Foreskin fibroblast (primary cell): ENCODE measurements at places on chromosomes 1 and 21.

- peak; percentile 44 for DNase-seq
Measured at GRCh38 chr1:45979074-45979777, 153.2 kb downstream of the PIK3R3 start.

DNA sequence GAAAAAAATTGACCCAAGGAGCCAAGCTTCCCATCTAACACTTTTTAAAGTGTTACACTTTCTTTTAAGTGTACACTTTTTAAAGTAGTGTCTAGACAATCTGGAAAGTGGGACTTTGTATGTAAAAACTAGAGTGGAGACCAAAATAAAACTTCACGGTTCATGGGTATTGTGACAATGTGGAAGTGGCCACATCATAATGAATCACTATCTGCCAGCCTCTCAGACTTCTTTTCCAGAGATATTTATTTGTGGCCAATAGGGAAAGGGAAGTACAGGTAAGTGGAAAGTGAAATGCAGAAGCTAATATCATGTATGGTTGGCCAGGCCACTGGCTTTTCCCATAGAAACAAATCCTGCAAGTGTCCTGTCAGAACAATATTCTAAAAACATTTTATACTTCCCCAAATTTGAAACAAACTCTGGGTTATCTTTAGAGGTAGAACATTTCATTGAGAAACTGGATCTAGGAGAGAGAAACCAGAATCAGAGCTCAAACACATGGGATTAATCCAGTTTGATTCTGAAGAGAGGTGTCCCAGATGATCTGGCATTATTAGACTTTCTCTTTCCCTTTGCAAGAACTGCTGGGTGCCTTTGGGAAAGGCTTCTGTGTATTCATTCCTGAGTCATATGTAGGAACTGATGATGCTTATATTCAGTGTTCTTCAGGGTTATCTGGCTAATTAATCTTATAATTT, 2.0 kb downstream of the TNFSF18 start:
- peak; percentile 71 for DNase-seq

GRCh38 chr1:173560285-173560880, 42.5 kb downstream of the SLC9C2 start:
- no peak for DNase-seq

DNA sequence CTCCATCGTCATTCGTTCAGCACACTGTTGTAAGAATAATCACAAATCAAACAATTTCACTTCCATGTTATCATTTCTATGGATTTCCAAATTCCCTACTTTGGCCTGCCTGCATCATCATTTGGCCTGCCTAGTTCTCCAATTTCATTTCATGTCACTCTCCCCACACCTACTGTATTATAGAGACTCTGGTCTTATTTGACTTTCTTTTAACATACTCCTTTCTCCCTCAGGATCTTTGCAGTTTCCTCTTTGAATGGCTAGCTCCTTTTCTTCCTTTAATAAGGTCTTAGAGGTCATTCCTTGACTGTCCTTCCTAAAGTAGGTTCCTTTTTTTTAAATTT, 36.3 kb upstream of the PODN start:
- no peak for DNase-seq

GRCh38 chr1:210250998-210251679, 18.5 kb downstream of the SERTAD4 start:
- DNase-seq: peak; percentile 75

- DNase-seq: no peak
Measured at GRCh38 chr1:39270368-39270767, 65.9 kb downstream of the MACF1 start.

- DNase-seq: no peak
Measured at GRCh38 chr1:96025062-96025461, 696.5 kb upstream of the PTBP2 start.

DNA sequence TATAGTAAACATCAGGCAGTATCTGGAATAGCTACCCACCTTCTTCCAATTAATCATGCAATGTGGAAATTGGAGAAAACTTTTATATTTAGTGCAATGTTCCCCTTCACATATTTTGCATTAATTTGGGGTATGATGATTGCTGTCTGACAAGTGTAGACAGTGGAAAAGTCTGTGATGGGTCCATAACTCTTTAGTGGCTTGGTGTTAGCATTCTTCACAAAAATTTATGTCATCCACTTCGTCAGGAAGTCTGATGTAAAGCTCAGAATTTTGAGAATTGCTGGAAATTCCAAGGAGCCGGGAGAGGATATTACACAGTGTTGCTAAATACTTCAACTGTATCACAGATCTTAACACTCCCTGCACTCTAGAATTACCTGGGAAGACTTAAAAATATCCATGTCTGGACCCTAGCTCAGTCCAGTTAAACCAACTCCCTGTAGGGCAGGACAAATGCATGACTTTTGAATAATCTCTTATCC, 549.7 kb upstream of the PLXNA2 start:
- no peak for DNase-seq

DNA sequence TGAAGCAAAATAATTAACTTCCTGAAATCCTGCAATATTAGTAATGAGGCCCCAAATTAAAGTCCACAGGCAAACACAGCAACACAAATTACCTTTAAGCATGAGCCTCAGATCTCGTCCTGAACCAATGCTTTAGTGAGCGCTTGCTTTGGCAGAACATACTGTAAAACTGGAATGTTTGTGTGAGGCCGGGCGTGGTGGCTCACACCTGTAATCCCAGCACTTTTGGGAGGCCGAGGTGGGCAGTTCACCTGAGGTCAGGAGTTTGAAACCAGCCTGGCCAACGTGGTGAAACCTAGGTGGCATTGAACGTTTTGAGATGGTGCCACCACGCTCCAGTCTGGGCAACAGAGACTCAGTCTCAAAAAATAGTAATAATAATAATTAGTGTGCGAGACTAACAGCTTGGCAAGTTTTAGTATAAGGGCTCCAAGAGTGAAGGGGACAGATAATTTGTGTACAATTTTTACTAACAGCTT, 17.8 kb downstream of the SFPQ start:
- DNase-seq: no peak

DNA sequence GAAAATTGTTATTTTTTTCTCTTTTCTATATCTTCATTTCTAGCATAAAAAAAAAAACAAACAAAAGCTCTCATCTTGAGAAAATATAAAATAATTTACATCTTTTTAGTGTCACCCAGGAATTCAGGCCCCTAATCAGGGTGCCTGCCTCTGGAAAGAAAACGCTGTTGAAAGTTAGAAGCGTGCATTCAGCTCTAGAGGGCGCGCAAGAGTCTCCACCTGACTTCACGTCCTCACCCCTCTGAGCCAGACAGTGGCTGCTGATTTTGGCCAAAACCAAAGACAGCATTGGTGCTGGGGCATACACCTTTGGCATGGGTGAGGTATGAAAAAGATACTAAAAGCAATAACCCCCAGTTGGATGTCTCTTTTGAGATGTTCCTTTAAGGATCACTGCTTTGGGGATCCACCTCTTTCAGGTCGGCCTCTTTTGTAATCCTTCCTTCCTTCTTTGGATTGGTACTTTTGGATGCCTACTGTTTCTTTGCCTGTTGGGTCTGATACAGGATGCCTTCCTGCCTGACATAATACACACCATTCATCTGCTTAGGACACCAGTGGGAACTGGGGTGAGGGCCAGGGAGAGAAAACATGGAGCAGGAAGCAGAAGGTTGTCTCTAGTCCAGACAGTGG, 77.6 kb upstream of the CHRM3 start:
- no peak for DNase-seq

DNA sequence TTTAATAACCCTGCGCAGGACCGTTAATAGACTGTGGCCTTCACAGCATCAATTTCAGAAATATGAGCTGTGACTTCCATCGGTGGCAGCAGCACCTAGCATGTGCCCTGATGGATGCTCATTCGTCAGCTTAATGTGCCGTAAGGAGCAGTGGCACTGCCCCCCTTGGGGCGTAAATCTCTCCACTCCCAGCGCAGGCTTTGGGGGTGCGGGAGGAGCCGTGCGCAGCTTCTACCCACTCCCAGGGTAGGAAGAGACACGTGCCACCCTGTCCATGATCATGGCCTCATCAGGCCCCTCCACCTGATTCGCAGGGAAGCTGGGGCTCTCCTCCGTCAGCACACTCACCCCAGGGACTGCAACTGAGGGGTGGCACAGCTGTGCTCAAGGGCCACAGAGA, 149.5 kb downstream of the NPHP4 start:
- DNase-seq: no peak

DNA sequence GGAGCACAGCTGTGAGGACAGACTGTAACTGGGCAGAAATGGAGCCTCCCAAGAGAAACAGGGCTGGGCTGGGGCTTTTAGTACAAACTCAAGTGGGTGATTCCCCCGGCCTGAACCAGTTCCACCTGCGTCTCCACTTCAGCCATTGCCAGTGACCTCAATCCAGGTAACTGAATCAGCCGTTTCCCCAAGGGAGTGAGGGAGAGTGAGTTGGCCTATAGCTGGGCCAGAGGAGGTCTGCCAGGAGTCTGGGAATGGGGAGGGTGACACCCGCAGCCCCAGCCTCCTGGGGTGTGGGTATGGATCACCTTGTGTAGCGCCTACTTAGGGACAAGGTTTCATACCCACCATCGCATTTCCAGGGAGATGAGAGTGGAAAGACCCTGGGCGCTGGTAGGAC, 8.5 kb downstream of the SLC26A9 start:
- no peak for DNase-seq

GRCh38 chr21:44521301-44521927, 18.6 kb downstream of the KRTAP10-1 start:
- no peak for DNase-seq

DNA sequence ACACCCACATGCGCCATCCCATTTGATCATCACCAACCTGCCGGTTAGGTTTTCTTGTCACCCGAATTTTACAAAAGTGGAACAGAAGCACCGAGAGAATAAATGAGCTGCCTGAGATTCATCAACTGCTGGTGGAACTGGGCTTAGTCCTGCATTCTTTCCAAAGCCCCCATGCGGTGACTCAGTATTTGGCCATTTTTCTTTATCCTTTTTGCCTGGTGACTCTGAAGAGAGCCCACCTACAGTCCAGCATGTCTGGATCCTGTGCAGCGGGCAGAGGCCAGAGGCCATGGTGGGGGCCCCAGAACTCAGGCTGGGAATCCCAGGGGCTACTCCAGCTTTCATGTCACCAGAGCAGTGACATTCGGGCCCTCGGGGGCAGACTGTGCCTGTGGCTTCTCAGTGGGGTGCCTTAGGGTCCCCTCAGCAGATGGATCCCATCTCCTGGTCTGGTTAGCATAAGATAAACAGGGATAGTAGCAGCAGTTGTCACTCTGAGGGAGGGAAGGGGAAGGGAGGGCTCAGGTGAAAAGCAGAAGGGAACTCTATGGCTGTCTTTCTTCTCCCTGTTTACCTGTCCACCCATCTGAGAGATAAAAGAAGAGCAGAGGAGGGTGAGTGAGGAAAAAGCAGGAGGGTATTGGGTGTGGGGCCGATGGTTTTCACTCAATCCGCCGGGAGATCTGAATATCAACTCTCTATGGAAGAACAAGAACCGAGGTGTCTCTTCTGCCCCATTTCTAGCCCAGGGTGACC, 63.2 kb downstream of the KIF26B start:
- no peak for DNase-seq

DNA sequence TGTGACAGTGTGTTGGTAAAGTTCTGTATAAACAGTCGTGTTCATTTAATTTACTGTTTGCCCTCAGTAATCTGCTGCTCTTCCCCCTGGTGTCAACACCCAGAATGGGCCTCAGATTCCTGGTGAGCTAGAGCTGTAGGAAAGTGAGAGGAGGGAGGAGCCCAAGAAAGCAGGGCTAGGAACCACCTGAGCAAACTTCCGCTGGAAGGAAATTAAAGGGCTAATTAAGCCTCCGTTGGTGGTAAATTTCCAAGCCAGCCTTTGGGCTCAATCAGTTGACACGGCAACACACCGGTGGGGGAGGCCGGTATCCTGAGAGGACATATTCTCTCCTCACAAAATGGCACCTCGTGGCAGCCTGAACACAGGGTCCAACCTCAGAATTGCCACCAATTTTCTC, 32.9 kb downstream of the RAB3B start:
- no peak for DNase-seq

- no peak for DNase-seq
Measured at GRCh38 chr1:27258598-27258997, 24.2 kb downstream of the WDTC1 start.

DNA sequence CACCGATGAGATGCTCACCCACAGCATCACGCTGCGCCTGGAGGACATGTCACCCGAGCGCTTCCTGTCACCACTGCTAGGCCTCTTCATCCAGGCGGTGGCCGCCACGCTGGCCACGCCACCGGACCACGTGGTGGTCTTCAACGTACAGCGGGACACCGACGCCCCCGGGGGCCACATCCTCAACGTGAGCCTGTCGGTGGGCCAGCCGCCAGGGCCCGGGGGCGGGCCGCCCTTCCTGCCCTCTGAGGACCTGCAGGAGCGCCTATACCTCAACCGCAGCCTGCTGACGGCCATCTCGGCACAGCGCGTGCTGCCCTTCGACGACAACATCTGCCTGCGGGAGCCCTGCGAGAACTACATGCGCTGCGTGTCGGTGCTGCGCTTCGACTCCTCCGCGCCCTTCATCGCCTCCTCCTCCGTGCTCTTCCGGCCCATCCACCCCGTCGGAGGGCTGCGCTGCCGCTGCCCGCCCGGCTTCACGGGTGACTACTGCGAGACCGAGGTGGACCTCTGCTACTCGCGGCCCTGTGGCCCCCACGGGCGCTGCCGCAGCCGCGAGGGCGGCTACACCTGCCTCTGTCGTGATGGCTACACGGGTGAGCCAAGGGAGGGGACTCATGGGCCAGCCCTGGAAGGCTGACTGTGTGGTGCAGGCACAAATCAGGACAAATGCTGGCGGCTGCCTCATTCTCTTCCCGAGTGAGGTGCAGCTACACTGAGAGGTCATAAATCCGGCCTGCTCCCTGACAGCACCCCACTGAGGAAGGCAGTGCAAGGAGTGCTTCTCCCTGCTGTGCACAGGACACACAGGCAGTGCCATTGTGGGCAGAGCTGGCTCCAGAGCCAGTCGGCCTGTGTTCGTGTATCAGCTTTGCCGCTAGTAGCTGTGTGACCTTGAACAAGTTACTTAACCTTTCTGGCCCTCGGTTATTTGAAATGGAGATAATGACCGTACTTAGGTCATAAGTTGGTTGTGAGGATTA, 9.4 kb downstream of the CELSR2 start:
- no peak for DNase-seq

- DNase-seq: no peak
Measured at GRCh38 chr1:202130816-202131522, 8.3 kb downstream of the GPR37L1 start.

DNA sequence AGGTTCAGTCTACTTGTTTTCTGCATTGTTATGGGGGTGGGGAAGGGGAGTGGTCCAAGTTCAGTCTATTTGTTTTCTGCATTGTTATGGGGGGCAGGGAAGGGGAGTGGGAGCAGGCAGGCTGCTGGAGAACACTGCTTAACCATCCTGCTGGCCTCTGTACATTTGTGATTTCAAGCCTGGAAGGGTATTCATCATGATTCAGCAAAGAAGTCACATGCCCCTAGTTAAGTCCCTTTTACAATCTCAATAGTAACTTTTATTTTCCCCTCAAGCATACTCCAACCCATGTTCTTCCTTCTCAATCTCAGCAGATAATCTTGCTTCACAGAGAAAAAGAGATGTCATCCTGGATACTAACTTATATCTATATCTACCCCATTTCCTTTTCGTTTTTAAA, 7.9 kb downstream of the LYST start:
- no peak for DNase-seq

GRCh38 chr1:46438346-46438745, 44.2 kb downstream of the FAAH start:
- no peak for DNase-seq
